ENCODE measurements at places on chromosomes 3 and 15. TPM values are rescaled to one million over a fixed set of nuclear protein-coding genes. Genes with fewer than 3 reads are reported as not detected.
A peak's percentile ranks its signal among the peaks of the same experiment; 100 is the strongest.

- no peak for DNase-seq
Measured at GRCh38 chr3:99418709-99419108, 219.7 kb upstream of the COL8A1 start.

DNA sequence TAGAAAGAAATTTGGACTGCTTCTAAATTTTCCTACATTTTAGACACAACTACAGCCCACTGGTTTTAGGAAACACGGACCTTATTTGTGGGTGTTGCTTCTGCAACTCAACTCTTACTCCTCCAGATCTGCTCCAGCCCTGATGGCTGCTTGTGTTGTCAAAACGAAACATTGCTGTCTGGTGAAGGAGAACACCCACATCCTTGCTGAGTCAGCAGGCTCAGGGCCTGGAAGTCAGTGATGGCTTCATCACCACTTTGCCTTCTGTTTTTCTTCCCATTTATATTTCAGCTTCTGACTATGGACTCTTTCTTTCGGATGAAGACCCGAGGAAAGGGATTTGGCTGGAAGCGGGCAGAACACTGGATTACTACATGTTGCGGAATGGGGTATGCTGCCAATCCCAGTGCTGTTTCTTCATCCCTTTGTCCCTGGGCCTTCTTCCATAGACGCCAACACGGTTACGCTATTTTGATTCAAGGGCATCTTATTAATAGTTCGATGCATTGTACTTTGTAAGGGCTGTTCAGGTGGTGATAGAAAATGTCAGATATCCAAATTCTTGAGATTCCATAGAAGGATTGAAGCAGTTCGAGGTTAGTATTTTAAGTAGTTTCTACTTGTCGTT lies 392.6 kb upstream of the TPM1 start:
- DNase-seq: no peak

GRCh38 chr15:65044724-65045481 lies at the start of gene SLC51B:
Gene SLC51B (plus strand): TSS chr15:65045387. CDS start chr15:65050005, 4,618 bp downstream.
- peak; percentile 88 for DNase-seq

The BUB1B gene
- 16.5 TPM for total RNA-seq

The KLHDC8B gene
- total RNA-seq: 36.3 TPM
